ENCODE measurements at places on chromosomes 7 and 10.

- no peak for DNase-seq
Measured at GRCh38 chr7:48296966-48297365, 125.7 kb downstream of the ABCA13 start.

DNA sequence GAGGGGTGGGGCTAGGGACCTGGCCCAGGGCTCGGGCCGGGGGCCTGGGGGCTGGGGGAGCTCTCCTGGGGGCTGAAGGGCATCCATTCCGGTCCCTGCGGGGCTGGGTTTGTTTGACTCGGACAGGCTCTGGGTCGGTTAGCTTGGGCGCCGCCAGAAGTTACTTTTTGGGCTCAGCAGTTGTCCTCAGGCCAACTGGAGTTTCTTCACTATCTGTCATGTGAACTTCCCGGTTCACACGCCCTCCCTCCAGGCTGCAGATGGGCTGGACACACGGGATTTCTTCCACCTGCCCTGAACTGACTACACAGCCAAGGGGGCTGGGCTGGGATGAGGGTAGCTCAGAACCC is 3.8 kb downstream of the SLC4A2 start:
- DNase-seq = no peak

DNA sequence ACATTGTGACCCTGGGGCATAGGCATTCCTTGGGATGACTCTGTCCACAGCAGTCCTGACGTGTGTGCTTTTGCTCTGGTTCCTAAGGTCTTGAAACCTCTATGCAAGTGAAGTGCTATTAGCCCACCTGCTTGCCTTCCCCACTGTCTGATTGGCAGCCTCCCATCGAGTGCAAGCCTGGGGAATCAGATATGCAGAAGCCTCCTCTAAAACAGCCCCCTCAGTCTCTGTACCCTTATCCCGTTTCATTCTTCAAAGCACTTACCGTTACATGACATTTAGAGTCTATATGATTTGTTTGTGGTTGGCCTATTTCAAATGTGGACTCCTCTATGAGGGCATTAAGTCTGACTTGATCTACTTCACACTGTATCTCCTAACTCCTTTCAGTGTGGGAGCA is 4.3 kb downstream of the KIAA1217 start:
- DNase-seq = no peak

DNA sequence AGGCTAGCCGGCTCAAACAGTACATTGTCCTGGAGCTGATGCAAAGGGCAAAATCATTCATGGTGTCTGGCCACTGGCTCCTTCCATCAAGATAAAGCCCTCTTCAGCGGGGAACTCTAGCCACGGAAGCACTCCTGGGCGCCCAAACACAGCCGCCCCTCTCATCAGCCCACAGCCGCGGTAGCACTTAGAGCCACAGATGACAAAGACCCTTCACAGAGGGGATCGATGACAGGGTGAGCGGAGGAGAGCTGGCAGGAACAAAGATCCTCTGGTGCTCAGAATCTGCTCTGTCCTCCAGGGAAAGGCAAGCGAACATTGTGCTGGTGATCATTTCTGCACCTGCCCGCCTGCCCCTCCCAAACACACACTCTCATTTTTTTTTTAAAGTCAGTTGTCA is 222.2 kb upstream of the NRP1 start:
- DNase-seq = peak; percentile 51

DNA sequence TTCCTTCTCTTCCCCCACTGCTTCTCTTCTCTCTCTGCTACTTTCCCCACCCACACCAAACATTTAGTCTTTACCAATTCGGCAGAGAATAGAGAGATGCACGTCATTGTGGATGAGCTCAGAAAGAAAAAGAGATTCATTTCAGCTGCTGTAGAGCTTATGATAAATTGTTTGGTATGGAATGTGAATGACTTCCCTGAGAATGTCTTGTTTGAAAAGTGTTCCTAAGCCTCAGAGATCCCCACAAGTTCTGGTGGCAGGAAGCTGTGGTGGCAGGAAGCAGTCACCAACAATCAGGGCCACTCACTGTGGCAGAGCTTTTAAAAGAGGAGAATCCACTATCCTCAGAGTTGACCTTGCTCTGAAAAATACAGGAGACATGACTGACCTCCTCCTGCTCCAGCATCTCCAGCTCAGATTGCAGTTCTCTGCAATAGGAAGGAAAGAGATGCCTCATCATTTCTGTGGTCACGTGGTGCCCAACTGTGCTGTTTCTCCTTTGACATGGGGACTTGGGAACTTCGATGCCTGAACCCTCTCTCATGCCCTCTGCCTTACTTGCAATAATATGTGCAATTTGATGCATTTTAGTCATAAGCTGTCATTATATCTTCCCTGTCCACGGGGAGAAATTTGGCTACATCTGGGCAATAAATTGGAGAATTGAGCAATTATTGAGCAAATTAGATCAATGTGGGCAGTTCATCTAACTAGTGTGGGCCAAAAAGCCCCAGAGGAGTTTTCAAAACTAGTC is 76.5 kb downstream of the BMPER start:
- DNase-seq = no peak

DNA sequence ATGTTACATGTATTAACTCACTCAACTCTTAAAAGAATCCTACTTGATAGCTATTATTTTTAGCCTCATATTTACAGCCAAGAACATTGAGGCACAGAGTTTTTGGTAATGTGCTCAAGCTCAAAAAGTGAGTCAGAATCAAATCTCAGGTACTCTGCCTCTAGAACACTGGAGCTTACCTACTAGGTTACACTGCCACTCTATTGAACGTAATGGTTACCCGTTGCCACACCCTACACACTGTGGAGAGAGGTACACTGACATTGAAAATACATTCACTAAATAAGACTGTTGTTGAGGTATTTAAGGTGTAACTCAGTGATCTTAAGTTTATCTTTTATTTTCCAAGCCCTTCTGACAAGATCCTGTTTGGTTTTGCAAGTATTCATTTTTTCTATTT is 17.9 kb downstream of the SLC26A3 start:
- DNase-seq = no peak
